ENCODE measurements at places on chromosomes 4 and X. TPM values are rescaled to one million over a fixed set of nuclear protein-coding genes. Genes with fewer than 3 reads are reported as not detected.
A peak's percentile ranks its signal among the peaks of the same experiment; 100 is the strongest.

The RNF128 gene
- 5.6 TPM for total RNA-seq

The MAGEC2 gene
- total RNA-seq = not detected

The MTHFD2L gene
- total RNA-seq = 15.5 TPM

GRCh38 chr4:181897935-181898334 lies 345.3 kb upstream of the TENM3 start:
- no peak overlapping the region for H3K4me3 ChIP-seq
- H3K27ac ChIP-seq = no peak overlapping the region
- no peaks in the 10 kb centered on the region for H3K36me3 ChIP-seq
- no peaks in the 10 kb centered on the region for H3K4me1 ChIP-seq
- H3K27me3 ChIP-seq = no peaks in the 10 kb centered on the region

GRCh38 chr4:59200992-59201391 lies 1999.1 kb upstream of the ADGRL3 start:
- no peak overlapping the region for H3K4me3 ChIP-seq
- H3K27ac ChIP-seq = no peak overlapping the region
- no peaks in the 10 kb centered on the region for H3K27me3 ChIP-seq
- no peaks in the 10 kb centered on the region for H3K36me3 ChIP-seq
- H3K4me1 ChIP-seq = no peaks in the 10 kb centered on the region

- no peak for DNase-seq
- H3K4me1 ChIP-seq = no peaks in the 10 kb centered on the region
- no peaks in the 10 kb centered on the region for H3K27me3 ChIP-seq
- H3K36me3 ChIP-seq = no peaks in the 10 kb centered on the region
- H3K4me3 ChIP-seq = no peak overlapping the region
Observed at GRCh38 chrX:109782994-109783700, 50.1 kb upstream of the ACSL4 start.

DNA sequence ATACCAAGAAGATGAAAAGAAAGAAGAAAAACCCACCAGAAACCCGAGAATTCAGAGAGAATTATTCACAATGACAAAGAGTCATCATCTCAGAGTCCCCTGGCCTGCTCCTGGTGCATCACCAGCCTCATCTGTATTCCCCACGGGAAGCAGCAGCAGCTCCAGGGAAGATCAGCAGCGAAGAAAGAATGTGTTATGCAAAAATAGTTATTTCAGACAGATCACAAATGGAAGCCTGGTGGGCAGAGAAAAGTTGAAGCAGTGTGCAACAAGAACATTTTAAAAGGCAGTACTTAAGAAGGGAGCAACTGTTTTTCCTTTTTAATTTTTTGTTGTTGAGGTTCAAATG lies 189.2 kb downstream of the PPP3CA start:
- H3K4me1 ChIP-seq = peaks cover 61% of the 10 kb centered on the region
- DNase-seq = no peak
- no peaks in the 10 kb centered on the region for H3K36me3 ChIP-seq
- H3K4me3 ChIP-seq = no peak overlapping the region
- H3K27ac ChIP-seq = no peak overlapping the region
- no peaks in the 10 kb centered on the region for H3K27me3 ChIP-seq

DNA sequence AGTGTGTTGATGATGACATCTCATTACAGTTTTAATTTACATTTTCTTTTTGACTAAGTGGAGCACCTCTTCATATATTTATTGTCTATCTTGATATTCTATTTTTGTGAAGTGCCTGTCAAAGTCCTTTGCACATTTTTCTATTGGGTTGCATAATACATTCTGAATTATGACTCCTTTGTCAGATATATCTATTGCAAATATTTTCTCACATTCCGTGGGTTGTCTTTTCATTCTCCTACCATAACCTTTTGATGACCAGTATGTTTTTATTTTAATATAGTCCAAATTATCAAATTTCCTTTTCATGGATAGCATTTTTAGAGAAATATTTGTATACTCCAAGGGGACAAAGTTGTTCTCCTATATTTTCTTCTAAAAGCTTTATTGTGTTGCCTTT lies 126.4 kb downstream of the PJA1 start:
- no peak overlapping the region for H3K4me3 ChIP-seq
- H3K4me1 ChIP-seq = no peaks in the 10 kb centered on the region
- no peak overlapping the region for H3K27ac ChIP-seq
- DNase-seq = no peak

GRCh38 chr4:125732632-125733031 lies 417.9 kb downstream of the FAT4 start:
- H3K36me3 ChIP-seq = no peaks in the 10 kb centered on the region
- peaks cover 6% of the 10 kb centered on the region for H3K4me1 ChIP-seq
- H3K27me3 ChIP-seq = no peaks in the 10 kb centered on the region

DNA sequence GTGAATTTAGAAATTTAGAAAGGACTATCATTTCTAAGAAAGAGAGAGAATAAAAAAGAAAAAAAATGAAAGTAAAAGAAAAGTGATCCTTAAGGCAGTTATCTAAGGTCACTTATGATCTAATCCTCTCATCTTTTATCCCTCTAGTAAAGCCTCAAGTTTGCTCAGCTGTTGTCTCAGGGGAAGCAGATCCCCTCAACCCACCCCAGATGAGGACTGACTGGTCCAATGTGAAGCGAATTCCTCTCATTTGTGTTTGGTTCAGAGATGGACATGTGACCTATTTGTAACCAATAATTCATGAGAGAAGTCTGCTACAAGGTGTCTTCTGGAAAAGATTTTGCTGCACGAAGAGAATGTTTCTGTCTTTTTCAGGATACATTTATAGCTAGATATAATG lies 1591.3 kb downstream of the ADGRL3 start:
- H3K27ac ChIP-seq = no peak overlapping the region
- no peak for DNase-seq
- no peaks in the 10 kb centered on the region for H3K4me1 ChIP-seq
- no peaks in the 10 kb centered on the region for H3K27me3 ChIP-seq
- H3K4me3 ChIP-seq = no peak overlapping the region

- H3K4me1 ChIP-seq = no peaks in the 10 kb centered on the region
- H3K4me3 ChIP-seq = no peak overlapping the region
- H3K36me3 ChIP-seq = no peaks in the 10 kb centered on the region
- H3K27me3 ChIP-seq = no peaks in the 10 kb centered on the region
- no peak for DNase-seq
- H3K27ac ChIP-seq = no peak overlapping the region
Observed at GRCh38 chrX:1821846-1822245, 207.0 kb downstream of the ASMT start.

- peaks cover 4% of the 10 kb centered on the region for H3K4me1 ChIP-seq
- H3K4me3 ChIP-seq = no peak overlapping the region
- no peak for DNase-seq
- H3K27me3 ChIP-seq = no peaks in the 10 kb centered on the region
Observed at GRCh38 chrX:19613645-19614323, 98.5 kb upstream of the MAP3K15 start.

GRCh38 chrX:20139966-20140365 lies 1.7 kb downstream of the EIF1AX start:
- peak overlapping the region; percentile 92 for H3K27ac ChIP-seq
- peaks cover 41% of the 10 kb centered on the region for H3K4me1 ChIP-seq
- H3K4me3 ChIP-seq = peak overlapping the region; percentile 95
- no peaks in the 10 kb centered on the region for H3K36me3 ChIP-seq
- DNase-seq = no peak
